ENCODE measurements at places on chromosomes 7 and 10.
A peak's percentile ranks its signal among the peaks of the same experiment; 100 is the strongest.

DNA sequence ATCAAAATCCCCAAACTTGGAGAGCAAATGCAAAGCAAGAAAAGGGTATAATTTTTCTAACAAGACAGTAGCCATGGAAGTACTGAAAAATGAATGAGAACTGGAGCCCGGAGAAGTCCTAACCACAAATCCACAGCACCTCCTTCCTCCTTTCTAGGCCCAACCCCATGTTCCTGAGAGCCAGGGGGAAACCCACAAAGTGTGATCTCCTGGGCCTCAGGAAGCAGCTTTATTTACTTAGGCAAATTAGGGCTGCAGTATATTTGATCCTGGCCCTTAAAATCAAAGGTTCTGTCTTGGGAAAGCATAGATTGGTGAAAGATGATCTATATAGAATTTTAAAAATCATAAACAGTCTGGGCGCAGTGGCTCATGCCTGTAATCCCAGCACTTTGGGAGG, 103.0 kb downstream of the DOCK4 start:
- no peak for DNase-seq

DNA sequence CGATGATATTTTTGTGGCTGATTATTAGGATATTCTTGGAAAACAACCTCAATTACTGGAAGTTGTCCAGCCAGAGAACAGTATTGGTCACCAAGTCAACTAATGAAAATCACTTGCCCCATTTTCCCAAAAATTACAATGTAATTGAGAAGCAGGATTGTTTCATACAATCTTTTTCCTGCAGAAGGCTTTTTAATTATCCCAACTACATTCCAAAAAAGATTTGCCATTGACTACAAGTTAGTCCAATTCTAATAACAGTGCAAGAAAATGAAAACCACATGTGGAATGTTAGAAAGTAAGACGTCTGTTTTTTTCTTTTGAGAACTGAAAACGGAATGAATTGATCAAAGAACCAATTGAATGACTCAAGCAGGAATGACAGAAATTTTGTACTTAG, 1195.8 kb downstream of the SORCS1 start:
- DNase-seq = no peak

GRCh38 chr7:66539902-66540375, 88.7 kb upstream of the KCTD7 start:
- no peak for DNase-seq

DNA sequence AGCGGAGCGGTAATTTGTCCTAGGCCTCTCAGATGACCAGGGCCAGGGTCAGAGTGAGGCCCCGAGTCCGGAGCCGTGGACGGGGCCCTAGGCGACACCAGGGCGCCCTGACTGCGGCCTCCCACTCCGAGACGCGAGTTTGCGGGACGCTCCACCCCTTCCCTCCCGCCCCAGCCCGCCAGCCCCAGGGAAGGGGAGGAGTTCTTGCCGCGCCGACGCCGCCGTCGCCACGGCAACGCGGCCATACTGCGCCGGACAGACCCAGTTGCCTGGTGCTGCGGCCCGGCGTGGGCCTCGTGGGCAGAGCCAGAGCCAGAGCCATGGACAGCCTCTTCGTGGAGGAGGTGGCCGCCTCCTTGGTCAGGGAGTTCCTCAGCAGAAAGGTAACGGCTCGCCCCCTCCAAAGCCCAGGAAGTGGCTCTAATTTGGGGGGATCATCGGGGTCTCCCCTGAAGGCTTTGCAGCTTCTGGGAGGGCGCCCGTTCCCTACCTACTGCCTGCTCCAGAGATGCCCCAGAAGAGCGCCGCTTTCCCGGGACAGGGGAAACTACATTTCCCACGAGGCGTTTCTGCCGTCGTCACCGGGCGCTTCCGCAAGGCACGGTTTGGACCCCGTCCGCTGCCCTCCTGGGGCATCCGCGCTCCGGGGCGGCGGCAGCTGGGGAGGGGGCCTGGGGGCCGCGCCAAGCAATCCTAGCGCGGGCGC, at the start of gene MINDY4:
Gene MINDY4, plus strand, starts transcription at position 244 of the 706 bp plus-strand sequence. Its CDS starts 77 bp downstream, at position 321.
- DNase-seq = no peak

DNA sequence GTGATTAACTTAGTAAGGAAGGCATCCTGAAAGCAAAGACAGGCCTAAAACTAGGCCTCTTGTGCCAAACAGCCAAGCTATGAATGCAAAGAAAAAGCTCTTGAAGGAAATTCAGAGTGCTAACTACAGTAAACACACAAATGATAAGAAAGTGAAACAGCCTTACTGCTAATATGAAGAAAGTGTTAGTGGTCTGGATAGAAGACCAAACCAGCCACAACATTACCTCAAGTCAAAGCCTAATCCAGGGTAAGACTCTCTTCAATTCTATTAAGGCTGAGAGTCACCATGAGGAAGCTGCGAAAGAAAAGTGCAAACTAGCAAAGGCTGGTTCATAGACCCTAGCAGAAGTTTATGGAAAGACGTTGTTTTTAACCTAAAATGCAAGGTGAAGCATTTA, 66.0 kb downstream of the IPMK start:
- no peak for DNase-seq

DNA sequence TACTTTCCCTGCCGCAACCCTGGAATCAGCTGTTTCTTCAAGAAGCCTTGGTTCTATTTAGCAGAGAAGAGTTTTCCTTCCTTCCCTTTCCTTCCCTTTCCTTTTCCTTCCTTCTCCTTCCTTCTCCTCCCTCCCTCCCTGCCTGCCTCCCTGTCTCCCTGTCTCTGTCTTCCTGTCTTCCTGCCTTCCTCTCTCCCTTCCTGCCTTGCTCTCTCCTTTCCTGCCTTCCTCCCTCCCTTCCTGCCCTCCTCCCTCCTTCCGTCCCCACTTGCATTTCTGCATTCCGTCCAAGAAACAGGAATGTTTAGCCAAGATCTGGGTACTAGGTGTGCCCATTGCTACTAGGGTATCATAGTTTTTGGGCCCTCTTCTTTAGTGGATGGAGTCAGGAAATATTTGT, 21.9 kb downstream of the SND1 start:
- no peak for DNase-seq

DNA sequence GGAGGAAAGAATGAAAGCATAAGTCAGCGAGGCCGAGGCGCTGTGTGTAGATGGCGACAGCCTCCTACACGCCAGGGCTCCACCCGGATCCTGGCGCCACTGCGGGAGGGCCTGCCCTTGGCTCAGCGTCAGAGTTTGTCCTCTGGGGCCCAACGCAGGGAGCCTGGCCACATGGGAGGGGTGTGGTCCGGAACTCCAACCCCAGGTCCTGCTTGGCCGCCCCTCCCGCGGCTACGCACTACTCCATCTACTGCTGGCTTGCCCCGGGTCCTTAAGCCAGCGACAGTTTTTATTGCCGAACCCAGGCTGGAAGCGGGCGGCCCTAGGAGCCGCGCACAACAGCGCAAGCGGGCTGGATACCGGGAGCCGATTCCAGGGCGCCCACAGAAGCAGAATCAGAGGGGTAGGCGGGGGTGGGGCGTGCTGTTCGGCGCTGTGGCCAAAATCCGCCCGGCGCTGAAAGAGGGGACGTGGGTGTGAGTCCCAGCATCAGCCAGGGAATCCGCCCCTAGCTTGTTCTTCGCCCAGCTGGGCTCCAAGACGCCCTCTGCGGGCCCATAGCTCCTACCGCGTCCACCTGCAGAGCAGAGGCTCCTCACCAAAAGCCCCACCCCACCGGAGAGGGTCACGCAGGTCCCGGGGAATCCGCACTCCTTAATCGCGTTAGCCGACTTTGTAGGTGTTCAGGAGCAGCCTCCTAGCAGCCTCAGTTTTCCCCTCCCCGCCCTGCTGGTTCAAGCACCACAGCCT, 4.5 kb downstream of the KAZALD1 start:
- no peak for DNase-seq

DNA sequence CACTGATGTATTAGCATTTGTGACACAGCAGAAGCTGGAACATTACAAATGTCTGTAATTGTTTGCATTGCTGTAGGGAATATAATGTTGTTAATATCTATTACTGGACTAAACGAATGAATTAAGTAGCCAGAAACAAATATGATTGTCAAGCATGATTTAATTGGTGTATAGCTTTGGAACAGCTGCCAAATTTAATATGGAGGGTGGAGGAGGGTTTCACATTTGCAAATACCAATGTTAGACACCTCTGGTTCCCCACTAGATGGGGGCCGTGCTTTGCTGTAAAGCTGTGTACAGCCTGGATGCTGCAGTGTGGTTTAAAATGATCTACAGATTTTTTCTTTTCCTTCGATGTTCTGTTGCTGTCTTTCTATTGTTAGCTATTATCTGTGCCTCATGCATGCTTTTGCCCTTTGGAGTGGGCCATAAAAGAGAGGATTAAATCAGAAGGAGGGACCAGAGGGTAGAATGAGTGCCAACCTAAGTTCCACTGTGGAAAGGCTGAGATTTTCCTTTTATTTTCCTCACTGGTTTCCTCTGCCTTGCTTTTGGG, 23.1 kb downstream of the DNAJB9 start:
- DNase-seq = no peak

- DNase-seq = no peak
Observed at GRCh38 chr10:109698086-109698485, 225.2 kb downstream of the XPNPEP1 start.

DNA sequence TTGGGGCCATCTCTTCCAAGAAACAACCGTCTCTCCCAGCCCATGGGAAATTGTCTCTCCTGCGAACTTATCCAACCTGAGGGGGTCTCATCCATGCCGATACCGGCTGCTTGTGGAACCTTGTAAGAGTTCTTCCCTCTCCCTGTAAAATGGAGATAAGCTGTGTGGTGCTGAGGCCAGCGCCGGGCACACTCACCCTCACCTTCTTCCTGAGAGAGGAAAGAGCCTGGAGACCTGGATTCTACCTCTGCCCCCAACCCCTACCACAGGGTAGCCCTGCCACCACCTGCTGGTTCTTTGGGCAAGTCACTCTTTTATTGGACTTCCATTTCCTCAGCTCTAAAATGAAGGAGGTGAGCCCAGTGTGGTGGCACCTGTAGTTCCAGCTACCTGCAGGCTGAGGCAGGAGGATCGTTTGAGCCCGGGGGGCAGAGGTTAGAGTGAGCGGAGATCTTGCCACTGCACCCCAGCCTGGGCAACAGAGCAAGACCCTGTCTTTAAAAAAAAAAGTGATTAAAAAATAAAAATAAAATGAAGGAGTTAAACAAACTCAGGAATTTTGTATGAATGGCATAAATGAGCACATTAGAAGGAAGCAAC, 38.4 kb upstream of the PSAP start:
- DNase-seq = no peak

- DNase-seq = no peak
Observed at GRCh38 chr7:135971366-135971725, 5.8 kb downstream of the MTPN start.

- DNase-seq = no peak
Observed at GRCh38 chr7:20158684-20159083, 58.5 kb downstream of the MACC1 start.

GRCh38 chr10:124612611-124613498, 131.3 kb downstream of the FAM53B start:
- DNase-seq = no peak

- no peak for DNase-seq
Observed at GRCh38 chr7:155203059-155203881, 94.4 kb upstream of the INSIG1 start.

DNA sequence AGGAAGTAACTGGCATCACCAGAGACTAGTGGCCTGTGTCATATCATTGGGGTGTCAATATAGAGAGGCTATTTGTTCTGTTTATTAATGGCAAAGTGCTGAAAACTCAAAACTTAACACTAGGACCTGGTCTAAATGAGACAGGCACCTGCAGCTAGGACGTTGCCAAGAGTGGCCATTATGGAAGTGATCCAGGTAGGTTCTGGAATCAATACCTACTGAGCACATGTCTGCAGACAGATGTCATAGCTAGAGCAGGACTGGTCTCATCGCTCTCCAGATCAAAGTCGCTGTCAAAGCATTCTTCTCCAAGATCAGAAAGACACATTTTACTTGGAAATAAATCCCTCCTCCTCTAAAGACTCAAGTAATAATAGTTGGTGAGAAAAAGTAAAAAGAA, 40.3 kb downstream of the THNSL1 start:
- no peak for DNase-seq

- no peak for DNase-seq
Observed at GRCh38 chr7:95972523-95972922, 200.2 kb downstream of the DYNC1I1 start.

- DNase-seq = no peak
Observed at GRCh38 chr7:44251881-44252280, 51.1 kb downstream of the YKT6 start.

GRCh38 chr10:109931163-109931562, 7.9 kb upstream of the XPNPEP1 start:
- DNase-seq = no peak

DNA sequence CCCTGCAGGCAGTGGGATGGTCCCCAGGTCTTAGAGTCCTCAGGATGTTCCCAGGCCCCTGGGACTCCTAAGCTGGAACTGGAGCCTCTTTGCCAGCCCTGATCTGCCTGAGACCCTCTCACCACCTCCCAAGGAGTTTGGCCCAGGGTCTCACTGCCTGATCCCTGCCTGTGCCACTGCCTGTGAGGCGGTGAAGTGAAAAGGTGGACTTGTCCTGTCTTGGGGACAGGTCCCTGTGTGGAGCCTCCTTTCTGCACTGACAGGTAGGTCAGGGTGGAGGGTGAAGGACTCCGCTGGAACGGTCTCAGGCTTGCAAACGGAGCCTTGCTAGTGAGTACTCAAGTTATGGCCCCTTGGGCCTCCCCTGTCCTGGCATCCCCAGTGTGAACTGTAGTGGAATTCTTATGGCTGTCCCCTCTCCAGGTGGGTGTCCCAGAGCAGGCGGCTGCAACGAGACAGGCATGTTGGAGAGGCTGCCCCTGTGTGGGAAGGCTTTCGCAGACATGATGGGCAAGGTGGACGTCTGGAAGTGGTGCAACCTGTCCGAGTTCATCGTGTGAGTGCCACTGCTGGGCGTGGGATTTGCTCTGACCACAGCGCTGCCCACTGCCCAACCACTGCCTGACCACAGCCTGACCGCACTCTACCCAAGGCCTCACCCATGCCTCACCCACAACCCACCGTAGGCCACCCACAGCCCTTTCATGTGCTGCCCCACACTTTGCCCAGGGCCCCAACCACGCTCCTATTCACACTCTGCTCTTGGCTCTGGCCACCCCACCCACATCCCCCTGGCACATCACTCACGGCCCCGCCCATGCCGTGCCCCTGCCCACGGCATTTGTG, 19.5 kb downstream of the RAMP3 start:
- DNase-seq = no peak

GRCh38 chr10:49700997-49701396, 21.5 kb downstream of the C10orf53 start:
- peak; percentile 61 for DNase-seq

- no peak for DNase-seq
Observed at GRCh38 chr7:1223196-1223981, 9.3 kb upstream of the UNCX start.
